ENCODE measurements at places on chromosomes 13 and 19. TPM values are rescaled to one million over a fixed set of nuclear protein-coding genes. Genes with fewer than 3 reads are reported as not detected.
A peak's percentile ranks its signal among the peaks of the same experiment; 100 is the strongest.

The CDC37 gene
- total RNA-seq, result 240 TPM

The CRLF1 gene
- 53.1 TPM for total RNA-seq

The FBXW9 gene
- 11.6 TPM for total RNA-seq

DNA sequence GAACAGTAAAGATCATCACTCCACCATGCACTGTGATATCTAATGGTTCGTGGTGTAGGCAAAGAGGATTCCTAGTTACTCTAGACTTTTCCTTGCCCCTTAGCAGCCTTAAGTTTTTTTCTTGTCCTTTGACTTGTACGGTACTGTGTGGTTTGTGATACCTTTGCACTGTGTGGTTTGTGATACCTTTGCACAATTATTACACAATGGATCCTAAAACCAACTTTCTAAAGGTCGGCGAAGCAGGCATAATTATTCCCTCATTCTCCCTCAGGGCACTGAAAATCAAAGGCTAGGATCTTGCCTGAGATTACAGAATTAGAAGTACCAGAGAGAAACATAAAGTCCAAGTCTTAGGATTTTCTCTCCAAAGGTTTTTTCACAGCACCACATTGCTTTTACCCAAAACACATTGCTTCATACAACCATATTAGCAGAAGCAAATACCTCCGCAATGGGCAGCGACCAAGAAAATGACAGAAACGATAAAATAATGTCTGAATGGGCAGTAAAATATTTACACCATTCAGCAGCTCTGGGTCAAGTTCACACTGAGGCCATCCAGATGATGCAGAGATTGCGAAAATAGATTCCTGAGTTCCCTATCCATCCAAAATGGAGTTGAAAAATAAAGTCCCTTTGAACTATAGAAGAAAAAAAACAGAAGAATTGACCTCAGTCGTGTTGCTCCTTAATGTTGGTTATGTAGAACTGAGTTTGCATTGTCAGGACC lies 106.4 kb downstream of the FGF14 start:
- no peak overlapping the region for H3K4me3 ChIP-seq
- no peaks in the 10 kb centered on the region for H3K4me1 ChIP-seq
- no peaks in the 10 kb centered on the region for H3K36me3 ChIP-seq

GRCh38 chr13:110348309-110349105 lies 41.4 kb downstream of the COL4A2 start:
- H3K27me3 ChIP-seq, result no peaks in the 10 kb centered on the region
- no peak for DNase-seq
- H3K4me1 ChIP-seq, result peaks cover 47% of the 10 kb centered on the region
- peak overlapping the region; percentile 92 for H3K27ac ChIP-seq
- peaks cover 18% of the 10 kb centered on the region for H3K36me3 ChIP-seq

GRCh38 chr13:30340331-30341250 lies 33.2 kb upstream of the KATNAL1 start:
- DNase-seq, result peak; percentile 79
- no peaks in the 10 kb centered on the region for H3K36me3 ChIP-seq
- H3K4me3 ChIP-seq, result no peak overlapping the region
- H3K27ac ChIP-seq, result no peak overlapping the region
- H3K27me3 ChIP-seq, result no peaks in the 10 kb centered on the region

- no peak overlapping the region for H3K4me3 ChIP-seq
- no peaks in the 10 kb centered on the region for H3K27me3 ChIP-seq
- H3K36me3 ChIP-seq, result no peaks in the 10 kb centered on the region
- H3K4me1 ChIP-seq, result no peaks in the 10 kb centered on the region
These were observed 1.4 kb downstream of the SHFL start for GRCh38 chr19:10087296-10088061.

- no peak overlapping the region for H3K27ac ChIP-seq
- no peaks in the 10 kb centered on the region for H3K36me3 ChIP-seq
- H3K4me1 ChIP-seq, result no peaks in the 10 kb centered on the region
- H3K27me3 ChIP-seq, result no peaks in the 10 kb centered on the region
- DNase-seq, result no peak
- H3K4me3 ChIP-seq, result no peak overlapping the region
These were observed 46.9 kb downstream of the TEX29 start for GRCh38 chr13:111367340-111367739.

DNA sequence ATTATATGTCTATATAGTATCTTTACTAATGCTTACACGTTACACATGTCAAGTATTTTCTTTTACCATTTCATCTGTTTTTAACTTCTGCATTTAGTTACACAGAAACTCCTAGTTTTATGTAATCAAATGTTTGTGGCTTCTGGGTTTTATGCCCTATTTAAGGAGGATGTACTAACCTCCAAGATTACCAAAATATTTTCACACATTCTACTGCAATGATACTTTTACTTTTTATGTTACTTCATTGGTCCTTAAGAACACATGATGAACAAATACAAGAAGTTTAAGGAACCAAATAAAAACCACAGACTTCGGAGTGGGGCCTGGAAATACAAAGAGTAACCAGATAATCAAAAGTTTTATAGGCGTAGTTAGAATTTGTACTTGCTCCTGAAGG lies 37.2 kb downstream of the ZC3H13 start:
- no peak for DNase-seq
- H3K27me3 ChIP-seq, result no peaks in the 10 kb centered on the region
- H3K36me3 ChIP-seq, result peaks cover 14% of the 10 kb centered on the region

DNA sequence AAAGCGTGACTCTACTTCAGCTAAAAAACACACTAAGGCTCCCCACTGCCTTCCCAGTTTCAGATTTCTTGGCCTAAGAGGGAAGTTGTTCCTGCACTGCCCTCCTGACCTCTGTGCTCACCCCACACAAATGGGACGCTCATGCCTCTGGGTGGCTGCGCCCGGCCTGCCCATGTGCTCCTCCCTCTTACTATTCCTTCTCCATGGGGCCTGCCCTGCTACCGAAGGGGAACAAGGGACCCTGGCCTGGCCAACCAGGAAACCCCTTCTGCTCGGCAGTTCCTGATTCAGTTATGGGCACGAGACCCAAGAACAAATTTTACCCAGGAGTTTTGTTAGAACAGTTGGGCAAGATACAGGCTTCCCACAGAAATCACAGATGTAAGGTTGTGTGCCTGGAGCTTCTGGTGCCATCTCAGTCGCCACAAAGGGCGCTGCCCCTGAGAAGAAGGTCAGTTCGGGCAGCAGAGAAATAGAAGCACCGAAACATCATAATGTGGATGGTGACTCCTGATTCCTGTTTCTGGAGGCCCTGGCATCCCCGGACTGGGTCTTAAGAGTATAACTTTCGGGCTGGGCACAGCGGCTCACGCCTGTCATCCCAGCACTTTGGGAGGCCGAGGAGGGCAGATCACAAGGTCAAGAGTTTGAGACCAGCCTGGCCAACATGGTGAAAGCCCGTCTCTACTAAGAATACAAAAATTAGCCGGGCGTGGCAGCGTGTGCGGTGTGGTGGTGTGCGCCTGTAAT lies 5.4 kb upstream of the PLPP2 start:
- H3K4me1 ChIP-seq, result peaks cover 5% of the 10 kb centered on the region
- peaks cover 21% of the 10 kb centered on the region for H3K27me3 ChIP-seq
- DNase-seq, result no peak
- no peak overlapping the region for H3K4me3 ChIP-seq
- H3K36me3 ChIP-seq, result no peaks in the 10 kb centered on the region

The PRR20A gene
- not detected for total RNA-seq

- peaks cover 25% of the 10 kb centered on the region for H3K36me3 ChIP-seq
- peak; percentile 98 for DNase-seq
- no peak overlapping the region for H3K4me3 ChIP-seq
- H3K4me1 ChIP-seq, result peaks cover 23% of the 10 kb centered on the region
- peak overlapping the region; percentile 76 for H3K27ac ChIP-seq
These were observed 22.5 kb downstream of the LTBP4 start for GRCh38 chr19:40623403-40624251.

The CGB5 gene
- 6.5 TPM for total RNA-seq

DNA sequence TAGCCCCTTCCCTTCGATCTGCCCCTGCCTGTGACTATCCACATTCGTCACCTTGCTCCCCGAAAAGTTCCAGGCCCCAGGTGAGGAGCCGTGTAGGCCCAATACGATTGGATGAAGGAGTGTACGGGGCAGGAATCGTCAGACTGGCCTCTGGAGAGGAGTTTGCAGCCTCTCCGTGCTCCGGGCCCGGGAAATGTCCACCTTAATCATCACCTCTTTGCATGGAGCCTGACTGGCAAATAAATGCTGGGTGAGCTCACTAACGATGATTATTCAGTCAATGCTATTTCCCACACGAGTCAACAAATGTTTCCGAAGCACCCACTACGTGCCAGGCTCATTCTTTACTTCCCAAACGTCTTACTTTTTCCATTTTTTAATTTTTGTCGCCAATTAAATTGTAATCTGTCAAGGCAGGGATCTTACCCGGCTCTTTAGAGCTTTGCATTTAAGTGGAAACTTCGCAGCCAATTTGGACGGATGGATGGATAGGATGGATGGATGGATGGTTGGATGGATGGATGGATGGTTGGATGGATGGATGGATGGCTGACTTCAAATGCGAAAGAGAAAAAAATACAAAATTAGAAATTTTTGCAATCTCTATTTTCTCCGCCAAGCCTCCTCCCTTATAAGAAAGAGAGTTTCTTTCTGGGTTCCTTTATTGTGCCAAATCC lies 45.8 kb downstream of the TGDS start:
- peak; percentile 49 for DNase-seq
- H3K4me3 ChIP-seq, result peak overlapping the region; percentile 84
- peak overlapping the region; percentile 76 for H3K27ac ChIP-seq
- peaks cover 10% of the 10 kb centered on the region for H3K4me1 ChIP-seq
- no peaks in the 10 kb centered on the region for H3K36me3 ChIP-seq
- no peaks in the 10 kb centered on the region for H3K27me3 ChIP-seq

DNA sequence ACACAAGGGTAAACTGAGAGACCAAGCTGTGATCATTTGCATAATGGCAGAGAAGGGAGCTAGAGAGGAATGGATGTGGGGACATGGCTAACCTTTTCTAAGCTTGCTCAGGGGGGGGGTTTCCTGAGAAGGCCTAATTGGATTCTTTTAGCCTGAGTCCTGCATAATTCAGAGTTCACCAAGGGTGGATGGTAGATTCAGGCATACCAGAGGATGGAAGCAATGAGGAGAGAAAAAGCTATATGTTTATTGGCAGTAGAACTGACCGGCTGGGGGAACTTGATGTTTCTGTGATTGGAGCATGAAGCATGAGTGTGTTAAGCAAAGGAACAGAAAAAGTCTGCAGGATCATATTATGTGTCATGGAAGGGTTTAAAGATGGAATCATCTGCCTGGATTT lies 65.9 kb upstream of the KLF12 start:
- peaks cover 10% of the 10 kb centered on the region for H3K4me1 ChIP-seq
- no peak overlapping the region for H3K4me3 ChIP-seq
- no peaks in the 10 kb centered on the region for H3K36me3 ChIP-seq
- no peaks in the 10 kb centered on the region for H3K27me3 ChIP-seq

The ZFP14 gene
- total RNA-seq, result 3.4 TPM

The LHB gene
- total RNA-seq, result not detected

The ZNF284 gene
- 3.6 TPM for total RNA-seq

DNA sequence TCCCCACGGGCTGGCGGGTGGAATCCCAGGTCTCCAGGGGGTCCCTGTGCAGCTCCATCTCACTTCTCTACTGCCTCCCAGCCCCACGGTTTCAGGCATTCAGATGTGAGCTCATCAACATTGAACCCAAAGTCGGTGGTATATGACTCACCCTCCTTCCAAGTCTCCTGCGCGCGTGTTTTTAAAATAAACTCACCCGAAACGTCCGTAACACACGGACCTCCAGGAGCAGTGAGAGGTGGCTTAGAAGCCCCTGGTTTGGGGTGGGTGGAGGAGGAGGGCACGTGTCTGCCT lies 14.0 kb upstream of the CRTC1 start:
- no peaks in the 10 kb centered on the region for H3K27me3 ChIP-seq
- no peaks in the 10 kb centered on the region for H3K36me3 ChIP-seq
- peak; percentile 54 for DNase-seq
- no peak overlapping the region for H3K4me3 ChIP-seq
- no peak overlapping the region for H3K27ac ChIP-seq
- H3K4me1 ChIP-seq, result peaks cover 7% of the 10 kb centered on the region

GRCh38 chr19:56721714-56722113 lies 50.2 kb upstream of the ZNF835 start:
- H3K4me3 ChIP-seq, result no peak overlapping the region
- no peak for DNase-seq
- H3K36me3 ChIP-seq, result no peaks in the 10 kb centered on the region
- no peaks in the 10 kb centered on the region for H3K4me1 ChIP-seq
- no peaks in the 10 kb centered on the region for H3K27me3 ChIP-seq

The SIGLEC8 gene
- not detected for total RNA-seq

The ATP8A2 gene
- 1.2 TPM for total RNA-seq

DNA sequence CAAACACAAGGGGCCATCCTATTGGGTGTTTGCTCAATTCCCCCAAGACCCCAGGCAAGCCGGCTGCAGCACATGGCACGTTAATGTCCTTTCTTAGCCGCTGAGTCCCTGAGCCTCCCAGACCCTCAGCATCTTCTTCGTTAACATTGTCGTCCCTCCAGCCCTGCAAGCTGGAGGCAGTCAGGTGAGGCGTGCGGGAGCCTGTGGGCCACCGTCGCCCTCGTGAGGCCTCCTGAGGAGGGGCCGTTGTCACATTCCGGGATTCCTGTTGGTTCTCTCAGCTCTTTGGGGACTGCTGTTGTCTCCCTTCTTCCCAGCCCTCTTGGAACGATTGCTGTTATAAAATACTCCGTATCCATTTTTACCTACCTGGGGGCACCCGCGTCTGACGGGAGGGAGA lies 140.6 kb downstream of the KDM4B start:
- DNase-seq, result no peak
- no peak overlapping the region for H3K27ac ChIP-seq
- no peaks in the 10 kb centered on the region for H3K36me3 ChIP-seq
- H3K4me1 ChIP-seq, result peaks cover 25% of the 10 kb centered on the region
- no peaks in the 10 kb centered on the region for H3K27me3 ChIP-seq

The ZNF544 gene
- 23.7 TPM for total RNA-seq

The SMIM44 gene
- total RNA-seq, result not detected

The PROSER3 gene
- total RNA-seq, result 35.6 TPM

The RXFP2 gene
- total RNA-seq, result not detected

- no peak for DNase-seq
- no peak overlapping the region for H3K27ac ChIP-seq
- no peaks in the 10 kb centered on the region for H3K36me3 ChIP-seq
- H3K27me3 ChIP-seq, result no peaks in the 10 kb centered on the region
These were observed 12.2 kb downstream of the SMAD9 start for GRCh38 chr13:36907821-36908220.

- no peak overlapping the region for H3K27ac ChIP-seq
- H3K36me3 ChIP-seq, result no peaks in the 10 kb centered on the region
- DNase-seq, result no peak
- H3K4me3 ChIP-seq, result no peak overlapping the region
- H3K27me3 ChIP-seq, result no peaks in the 10 kb centered on the region
These were observed 23.8 kb downstream of the ZSWIM9 start for GRCh38 chr19:48194041-48194843.

DNA sequence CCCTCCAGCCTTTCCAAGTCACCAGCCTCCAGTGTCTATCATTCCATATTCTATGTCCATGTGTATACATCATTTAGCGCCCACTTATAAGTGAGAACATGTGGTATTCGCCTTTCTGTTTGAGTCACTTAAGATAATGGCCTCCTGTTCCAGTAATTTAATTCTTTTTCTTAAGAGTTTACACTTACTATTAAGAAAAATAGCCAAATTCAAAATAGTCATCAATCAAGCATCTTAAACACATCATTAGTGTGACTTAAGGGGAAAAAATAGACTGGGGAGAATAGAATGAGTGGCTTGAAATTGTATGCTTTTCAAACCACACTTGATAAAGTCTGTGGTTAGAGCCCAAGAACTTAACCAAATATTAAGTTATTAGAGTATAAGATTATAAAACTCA lies 248.0 kb downstream of the MAB21L1 start:
- no peaks in the 10 kb centered on the region for H3K36me3 ChIP-seq
- DNase-seq, result peak; percentile 55
- H3K4me1 ChIP-seq, result no peaks in the 10 kb centered on the region
- H3K27ac ChIP-seq, result no peak overlapping the region
- no peak overlapping the region for H3K4me3 ChIP-seq

The PCDH20 gene
- 0.14 TPM for total RNA-seq

The ICAM4 gene
- 0.20 TPM for total RNA-seq

All from astrocyte (in vitro differentiated cells and primary cell).